ENCODE measurements at places on chromosomes 1 and 21.

DNA sequence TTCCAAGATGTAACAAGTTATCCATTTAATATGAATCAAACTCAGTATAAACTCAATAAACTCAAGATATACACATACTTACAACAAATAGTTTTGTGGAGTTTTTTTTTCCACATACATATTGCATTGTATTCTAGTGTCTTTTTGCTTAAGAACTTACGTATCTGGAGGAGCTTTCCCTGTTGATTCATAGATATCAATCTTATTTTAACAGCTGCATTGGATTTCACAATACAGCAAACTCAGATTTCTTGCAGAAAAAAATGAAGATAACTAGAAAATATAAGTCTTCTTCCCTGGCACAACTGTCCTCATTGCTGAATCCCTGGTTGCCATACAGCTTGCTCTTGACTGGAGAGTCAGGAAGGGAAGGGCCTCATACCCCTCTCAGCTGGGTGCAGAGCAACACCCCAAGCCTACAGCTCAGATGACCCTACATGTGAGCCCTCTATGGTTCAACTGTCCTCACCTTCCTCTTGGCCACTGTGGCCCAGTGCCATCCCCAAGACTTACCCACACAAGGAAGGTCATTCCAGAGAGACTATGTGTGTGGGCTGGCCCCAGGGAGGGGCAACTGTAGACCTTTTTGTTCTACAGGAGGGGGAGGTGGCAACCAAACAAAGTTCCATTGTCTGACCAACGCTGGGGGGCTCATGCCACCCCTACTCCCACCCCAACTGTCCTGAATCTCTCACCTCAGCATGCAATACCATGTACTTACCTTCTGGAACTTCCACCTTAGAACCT is 1.7 kb downstream of the MPZ start:
- no peak for DNase-seq

DNA sequence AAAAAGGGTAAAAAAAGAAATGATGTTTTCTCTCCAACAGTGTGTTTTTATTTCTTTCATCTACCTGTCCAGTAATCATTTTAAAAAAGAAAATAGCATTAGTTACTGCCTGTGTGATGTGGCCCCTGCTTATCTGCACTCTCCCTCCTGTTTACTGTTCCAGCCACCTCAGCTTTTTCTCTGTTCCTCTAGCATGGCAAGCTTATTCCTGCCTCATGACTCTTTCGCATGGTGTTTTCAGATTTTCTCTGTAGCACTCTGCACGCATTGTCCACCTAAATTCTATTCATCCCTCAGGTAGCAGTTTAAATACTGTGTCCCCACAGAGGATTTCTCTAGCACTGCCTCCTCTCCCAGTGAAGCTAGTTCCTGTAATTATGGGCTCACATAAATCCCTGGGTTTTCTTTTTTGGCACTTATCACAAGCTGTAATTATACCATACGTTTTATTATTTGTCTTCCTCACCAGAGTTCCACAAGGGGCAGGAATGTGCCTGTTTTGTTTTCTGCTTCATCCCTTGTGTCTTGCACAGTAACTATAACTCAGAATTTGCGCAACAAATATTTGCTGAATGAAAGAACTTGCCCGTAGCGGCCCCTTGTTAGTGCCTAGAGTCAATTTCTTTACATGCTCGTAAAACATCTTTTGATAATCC is 51.4 kb upstream of the LRIG2 start:
- DNase-seq: no peak

DNA sequence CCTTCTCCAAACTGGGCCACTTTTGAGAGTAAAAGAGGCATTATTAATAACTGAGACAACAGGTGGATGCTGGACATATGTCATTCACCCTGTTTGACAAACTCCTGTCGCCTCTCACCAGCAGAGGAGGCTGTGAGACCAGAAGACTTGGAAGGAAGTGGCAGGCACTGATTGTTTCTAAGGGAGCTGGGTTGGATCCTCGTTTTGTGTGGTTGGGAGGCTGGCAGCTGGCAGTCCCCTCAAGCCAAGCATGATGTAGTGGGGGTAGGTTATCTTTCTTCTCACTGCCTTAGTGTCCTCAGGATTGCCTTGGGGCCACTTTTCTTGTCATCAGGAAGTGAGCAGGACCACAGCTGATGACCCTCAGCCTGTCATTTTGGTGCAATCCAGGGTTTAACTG is 86.5 kb upstream of the KCNJ15 start:
- no peak for DNase-seq

DNA sequence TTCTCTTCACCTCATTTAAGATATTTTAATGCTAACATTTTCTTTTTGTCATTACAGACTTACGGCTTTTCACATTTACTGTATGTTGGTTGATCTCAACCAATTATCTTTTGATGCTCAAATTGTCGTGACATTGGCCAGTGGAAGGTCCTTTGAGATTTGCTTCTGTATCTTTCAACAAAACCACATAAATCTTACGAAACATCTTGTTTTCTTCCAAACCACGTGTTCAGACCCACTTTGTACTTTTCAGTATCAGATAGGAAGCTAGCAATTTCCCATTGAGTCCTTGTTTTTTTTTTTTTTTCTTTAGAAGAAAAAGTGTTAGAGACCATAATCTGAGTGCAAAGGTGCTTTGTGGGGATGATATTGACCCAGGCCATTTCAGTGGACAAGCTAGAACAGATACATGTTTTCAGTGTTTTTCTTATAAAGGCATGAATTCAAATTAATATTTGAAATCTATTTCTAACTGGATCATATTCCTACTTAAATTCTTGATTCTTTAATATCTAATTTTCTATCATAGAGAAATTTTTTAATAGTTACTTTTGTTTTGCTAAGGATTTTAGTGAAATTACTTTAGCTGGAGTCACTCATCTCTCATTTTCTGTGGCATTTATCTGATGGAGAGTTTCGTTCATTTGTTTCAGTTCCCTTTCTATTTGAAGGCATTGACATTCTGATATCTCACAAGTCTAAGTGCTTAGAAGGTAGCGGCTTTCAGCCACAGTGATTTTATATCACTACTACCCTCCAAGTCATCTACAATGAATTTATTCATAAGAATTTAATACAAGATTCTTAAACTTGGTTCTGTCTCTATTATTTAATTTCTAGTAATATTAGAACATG is 26.7 kb downstream of the ATG4C start:
- no peak for DNase-seq

DNA sequence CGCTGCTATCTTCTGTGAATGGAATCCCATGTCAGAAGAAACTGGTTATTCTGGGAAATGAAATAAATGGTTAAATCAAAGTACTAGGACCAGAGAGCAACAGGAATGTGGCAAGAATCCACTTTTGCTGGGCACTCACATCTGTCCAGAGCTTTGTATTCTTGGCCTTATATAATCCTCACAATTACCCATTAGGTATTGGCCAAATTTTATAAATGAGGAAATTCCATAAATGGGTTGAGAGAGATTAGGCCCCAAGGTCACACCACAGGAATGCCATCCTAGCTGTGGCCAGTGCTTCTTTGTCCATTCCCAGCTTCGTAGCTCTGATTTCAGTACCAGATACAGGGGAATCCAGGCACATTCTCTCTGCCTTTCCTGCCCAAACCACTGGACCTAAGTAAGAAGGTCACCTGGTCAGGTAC is 76.1 kb upstream of the HOOK1 start:
- no peak for DNase-seq

DNA sequence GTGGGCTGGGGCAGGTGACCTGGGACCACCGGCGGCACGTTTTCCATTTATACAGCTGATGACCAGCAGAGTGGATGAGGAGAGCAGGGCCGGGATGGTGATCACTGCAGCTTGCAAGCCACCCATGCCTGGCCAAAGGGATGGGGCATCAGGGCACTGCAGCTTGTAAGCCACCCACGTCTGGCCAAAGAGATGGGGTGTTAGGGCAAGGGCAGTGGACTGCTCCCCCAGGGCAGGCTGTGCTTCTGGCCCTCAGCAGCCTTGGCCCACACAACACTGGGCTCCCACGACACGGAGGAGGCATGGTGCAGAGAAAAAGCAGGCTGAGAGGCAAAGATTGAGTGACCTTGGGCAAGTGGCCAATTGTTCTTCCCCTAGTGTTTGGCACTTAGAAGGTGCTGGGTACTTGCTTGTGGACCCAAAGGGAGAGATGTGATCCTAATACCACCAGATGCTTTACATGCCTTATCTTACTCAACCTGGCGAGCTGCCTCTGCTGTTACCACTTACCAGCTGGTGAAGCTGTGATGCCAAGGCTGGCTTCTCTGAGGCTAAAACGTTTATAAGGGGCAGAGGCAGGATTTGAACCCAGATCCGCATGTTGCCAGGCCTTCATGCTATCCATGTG is 48.3 kb downstream of the TRIM62 start:
- DNase-seq: peak; percentile 82

DNA sequence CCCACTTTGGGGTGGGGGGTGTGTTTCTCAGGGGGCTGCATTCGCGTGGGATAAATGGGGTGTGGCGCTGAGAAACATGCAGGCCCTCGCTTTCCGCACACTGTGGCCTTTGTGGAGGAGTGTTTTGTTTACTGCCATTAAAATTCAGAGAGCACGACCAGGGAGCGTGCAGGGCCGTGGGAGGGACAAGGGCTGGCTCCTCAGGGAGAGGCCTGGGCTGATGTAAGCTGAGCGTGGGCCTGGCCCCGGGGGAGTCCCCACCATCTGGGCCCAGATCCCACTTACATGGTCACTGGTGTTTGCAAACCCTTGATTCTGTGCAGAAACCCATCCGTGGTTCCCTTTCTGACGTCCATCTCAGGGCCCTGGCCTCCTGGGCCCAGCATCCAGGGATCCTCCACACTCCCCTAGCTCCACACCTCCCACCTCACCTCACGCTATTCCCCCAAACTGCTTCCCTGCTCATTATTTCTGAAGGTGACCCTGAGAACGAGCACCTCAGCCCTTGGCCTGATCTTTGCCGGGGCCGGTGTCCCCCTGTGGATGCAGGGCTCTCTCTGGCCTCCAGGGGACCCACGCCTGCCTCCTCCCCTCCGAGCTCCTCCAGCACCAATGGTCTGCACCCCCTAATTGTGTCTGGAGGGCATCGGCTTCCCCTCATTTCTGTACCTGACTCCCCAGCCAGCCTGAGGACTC is 92.5 kb upstream of the SIM2 start:
- DNase-seq: no peak

- peak; percentile 40 for DNase-seq
Observed at GRCh38 chr1:154578058-154578418, 10.5 kb downstream of the CHRNB2 start.

DNA sequence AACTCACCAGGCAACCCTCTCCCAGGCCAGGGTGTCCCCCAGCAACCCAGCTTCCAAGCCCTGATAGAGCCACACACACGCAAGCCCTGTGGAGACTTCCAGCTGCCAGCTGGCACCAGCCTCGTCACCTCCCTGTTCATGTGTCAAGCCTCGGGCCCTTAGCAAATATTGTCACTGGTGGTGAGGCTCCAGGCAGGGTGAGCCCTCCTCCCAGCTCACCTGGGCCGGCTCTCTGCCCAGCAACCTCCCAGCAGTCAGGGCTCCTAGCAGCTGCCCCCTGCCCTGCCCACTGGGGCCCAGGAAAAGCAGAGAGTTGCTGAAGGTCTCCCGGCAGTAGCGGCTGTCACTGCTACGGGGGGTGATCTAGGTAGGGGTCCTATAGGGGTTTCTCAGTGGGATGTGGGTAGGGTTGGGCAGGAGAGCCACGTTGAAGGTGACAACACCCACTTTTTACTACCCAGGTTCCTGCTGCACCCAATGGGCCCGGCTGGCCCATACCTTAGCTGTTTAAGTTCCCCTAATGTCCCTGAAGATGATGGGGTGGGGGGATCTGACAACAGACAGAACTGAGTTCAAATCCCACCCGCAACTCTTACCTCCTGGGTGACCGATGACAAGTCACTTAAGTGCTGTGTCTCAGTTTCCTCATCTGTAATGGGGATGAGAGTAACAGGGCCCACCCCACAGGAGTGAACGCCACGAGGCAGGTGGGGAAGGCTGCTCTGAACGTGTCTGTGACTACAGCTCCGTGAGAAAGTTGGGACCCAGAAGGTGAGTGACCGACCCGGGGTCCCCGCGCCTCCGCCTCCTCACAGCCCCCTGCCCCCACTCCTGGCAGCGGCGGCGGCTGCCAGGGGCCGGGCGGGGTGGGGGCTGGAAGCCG is 678 bp downstream of the TTC39A start:
- DNase-seq: no peak

GRCh38 chr1:187566354-187566753 is 737.6 kb downstream of the PLA2G4A start:
- DNase-seq: no peak

GRCh38 chr1:212305342-212305741 is 20.1 kb downstream of the PPP2R5A start:
- no peak for DNase-seq

DNA sequence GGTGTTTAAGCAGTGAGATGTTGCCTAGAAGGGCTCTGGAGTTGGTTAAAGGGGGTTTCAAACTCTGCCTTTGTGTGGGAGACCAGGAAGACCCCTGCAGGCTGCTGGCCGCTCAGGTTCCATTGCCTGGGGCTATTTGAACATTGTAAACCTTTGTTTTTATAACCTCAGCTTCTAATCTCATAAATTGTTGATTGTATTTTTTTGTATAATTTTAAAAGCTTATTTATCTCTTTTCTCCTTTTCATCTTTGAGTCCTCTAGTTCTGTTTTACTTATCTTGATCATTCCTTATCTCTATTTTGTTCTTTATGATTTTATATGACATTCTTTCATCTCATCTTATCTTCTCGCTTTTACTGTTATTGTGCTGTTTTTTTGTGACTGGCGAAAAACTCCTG is 45.5 kb upstream of the SOX13 start:
- no peak for DNase-seq

GRCh38 chr1:174964261-174964971 is 35.3 kb upstream of the CACYBP start:
- no peak for DNase-seq

DNA sequence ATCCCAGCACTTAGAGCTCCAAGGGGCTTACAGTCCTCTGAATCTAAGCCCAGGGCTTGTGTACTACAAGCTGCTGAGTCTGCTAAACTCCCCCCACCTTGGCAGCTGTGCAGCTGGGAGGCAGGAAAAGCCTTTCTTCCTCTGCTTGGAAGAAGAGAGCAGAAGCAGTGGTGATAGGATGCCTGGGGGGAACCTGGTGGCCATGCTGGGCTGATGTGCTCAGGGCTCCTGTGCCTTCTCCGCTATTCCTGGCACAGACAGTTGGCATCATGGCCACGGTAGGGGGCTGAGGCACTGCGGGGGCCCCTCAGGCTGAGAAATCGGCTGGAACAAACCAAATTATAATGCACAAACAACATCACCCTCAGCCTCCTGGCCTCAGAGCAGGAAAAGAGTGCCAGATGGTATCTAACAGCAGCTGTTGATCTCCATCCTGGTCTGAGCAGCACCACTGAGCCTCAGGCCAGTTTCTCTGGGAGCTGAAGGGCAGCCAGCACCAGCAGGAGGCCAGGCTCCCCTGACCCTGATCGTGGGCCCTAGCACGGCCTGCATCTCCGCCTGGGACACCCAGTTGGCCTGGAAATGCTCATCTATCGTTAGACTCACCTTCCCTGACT is 35.8 kb downstream of the ECE1 start:
- peak; percentile 98 for DNase-seq

- DNase-seq: no peak
Observed at GRCh38 chr1:53409695-53410094, 49.5 kb upstream of the DMRTB1 start.

DNA sequence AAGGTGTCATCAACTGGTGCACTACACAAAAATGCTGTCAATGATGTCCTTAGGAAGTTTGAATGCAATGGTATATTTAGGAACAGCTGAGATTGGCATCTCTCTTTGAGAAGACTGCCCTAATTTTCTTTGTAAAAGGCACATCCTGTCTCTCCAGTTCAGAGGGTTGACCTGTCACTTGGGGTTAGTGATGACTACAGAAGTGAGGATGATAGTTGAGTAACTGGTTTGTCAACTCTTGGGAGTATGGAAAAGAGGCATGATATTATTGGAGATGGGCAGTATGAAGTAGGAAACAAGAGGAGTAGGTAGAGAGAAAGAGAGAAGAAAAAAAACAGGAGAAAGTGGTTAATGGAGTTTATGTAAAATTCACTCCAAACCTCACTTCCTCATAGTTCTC is 40.4 kb upstream of the PIGC start:
- DNase-seq: no peak

Measured in DMS 273 treated with DMSO at 0.1 percent for 48 hours (cell line).